Activated T-cell treated with anti-CD3 and anti-CD28 coated beads for 1 hour (primary cell): ENCODE measurements at places on chromosomes 1 and 21.

DNA sequence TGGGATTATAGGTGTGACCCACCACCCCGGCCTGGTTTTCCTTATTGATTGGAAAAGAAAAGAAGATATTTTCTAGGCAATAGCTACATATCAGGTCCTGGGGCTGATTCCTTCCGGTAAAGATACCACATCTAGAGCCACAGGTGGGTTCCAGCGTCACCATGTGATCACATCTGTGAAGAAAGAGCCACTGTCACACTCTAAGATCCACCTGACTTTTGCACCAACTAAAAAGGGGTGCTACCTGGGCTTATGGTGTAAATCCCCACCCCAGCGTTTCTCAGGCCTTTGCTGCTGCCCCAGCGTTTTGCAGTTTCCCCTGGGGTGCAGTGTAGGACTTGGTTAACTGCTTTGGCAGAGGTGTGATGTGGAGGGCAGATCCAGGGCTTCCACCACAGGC, 22.3 kb upstream of the PDE9A start:
- no peak for DNase-seq

DNA sequence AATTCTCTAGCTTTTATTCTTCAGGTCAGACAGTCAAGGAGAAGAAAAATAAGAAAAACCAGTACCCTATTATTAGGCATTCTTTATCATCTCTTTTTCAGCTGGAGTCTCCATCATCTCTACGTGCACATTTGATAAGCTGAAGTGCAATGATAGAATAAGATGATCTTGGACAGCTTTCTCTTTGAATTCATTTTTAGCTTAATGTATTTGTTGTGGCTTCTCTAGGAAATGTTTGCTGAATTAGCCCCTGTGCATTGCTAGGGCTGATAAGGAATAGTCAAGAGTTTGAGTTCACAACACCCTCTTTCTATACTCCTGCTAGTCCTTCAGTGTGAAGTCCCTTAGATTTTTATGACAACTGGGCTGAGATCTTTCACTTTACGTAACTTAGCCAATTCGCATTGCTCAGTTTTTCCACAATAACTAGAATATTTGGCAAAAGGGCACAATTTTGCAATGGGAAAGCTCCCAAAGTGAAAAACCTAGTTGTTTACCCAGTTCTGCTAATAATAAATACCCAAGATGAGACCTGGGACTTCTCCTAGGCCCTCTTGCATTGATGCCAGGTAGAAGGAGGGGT, 7.0 kb upstream of the KCNJ15 start:
- DNase-seq = no peak

GRCh38 chr1:54124472-54124871, 28.3 kb downstream of the CDCP2 start:
- DNase-seq = no peak

GRCh38 chr21:43814215-43815106, 25.1 kb downstream of the RRP1 start:
- DNase-seq = no peak

DNA sequence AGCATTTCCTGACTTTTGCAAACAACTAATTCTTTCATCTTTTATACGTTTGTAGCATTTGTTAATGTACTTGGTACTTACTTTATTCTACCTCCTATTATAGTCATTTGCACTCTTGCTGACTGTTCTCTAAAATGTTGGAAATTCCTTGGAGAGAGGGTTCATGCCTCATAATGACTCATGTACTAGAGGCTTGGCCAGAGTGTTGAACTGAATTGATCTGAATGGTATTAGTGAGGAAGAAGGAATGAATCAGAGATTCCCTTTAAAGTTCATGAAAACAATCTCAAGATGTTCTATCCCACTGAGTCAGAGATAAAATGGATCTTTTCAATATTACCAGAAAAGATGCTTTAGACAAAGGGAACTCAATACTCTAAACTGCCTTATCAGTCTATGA, 383.4 kb downstream of the SEC16B start:
- DNase-seq = no peak

DNA sequence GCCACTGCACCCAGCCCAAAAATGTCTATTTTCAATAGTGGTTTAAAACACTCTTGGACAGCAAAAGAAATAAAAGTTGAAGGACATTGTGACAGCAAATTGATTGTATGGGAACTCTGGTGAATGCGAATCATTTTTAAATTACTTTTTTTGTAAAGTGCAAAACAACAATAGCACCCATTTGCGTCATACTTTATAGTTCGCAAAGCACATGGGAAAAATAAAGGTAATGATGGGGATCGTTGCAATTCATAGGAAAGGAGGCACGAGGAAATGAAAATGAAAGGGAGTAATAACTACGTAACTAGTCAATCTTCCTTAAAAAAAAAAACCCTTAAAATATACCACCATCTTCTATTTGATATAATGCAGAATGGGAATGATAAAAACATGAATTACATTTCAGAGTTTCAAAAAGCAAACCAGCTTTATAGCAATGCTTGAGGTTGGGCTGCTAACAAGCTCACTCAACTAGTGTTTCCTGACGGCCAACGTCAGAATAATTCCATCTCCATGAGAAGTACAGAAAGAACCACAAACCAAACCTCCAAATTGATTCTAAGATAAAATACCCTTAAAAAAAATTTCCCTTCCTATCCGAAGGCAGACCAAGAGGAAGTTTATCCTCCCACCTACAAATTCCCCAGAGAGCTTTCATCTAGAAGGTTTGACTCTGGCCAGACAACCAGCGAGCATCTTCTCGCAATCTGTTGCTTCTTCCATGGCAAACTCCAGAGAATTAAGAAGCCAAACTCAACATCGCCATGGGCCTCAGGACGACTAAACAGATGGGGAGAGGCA, at the start of gene EDARADD:
Gene EDARADD, plus strand, starts transcription at position 606 of the 801 bp plus-strand sequence. Its CDS starts 159 bp downstream, at position 765.
- no peak for DNase-seq

DNA sequence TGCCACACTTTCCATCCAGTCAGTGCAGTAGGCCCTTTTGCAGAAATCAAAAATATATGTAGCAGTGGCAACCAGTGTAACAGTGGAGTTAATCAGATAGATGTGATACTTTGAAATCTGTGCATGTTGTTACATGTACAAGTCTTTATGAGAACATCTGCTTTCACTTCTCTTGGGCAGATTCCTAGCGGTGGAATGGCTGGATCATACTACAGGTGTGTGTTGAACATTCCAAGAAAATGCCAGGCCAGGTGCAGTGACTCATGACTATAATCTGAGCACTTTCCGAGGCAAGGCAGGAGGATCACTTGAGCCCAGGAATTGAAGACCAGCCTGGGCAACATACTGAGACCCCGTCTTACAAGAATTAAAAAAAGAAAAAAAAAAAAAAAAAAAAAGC, 55.3 kb downstream of the GNB1 start:
- DNase-seq = no peak

- DNase-seq = no peak
These were observed 956 bp upstream of the SCAF4 start for GRCh38 chr21:31732597-31733550.

GRCh38 chr1:191371626-191372025, 786.6 kb upstream of the RGS18 start:
- no peak for DNase-seq

GRCh38 chr1:208410409-208410808, 166.2 kb upstream of the PLXNA2 start:
- no peak for DNase-seq

DNA sequence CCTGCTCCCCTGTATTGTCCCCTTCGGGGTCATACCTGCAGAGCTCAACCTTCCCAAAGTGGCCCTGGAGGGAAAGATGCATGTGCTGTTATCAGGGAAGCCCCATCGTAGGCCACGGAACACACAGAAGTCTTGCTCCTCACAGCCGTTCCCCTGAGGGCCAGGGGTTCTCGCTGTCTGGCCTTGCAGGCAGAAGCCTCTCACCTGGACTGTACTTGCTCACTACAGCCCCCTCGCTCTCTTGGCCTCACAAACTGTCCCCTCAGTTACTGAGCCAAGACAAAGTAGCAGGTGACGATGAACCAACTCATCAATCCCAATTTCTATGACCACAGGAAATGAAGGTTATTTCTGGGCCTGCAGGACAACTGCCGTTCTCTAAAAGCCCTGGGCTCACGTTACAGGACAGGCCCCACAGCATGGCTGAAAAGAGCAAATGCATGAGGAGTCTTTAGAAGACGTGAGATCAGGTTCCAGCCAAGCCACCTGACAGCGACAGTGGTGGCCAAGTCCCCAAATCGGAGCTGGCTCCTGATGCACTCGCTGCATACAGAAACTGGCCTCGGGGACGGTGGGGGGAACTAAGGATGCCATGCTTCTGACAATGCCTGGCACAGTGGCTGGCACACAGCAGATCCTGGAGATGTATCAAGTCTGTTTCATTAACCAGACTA, 95.0 kb downstream of the RAVER2 start:
- no peak for DNase-seq

GRCh38 chr1:93822730-93823425, 56.1 kb downstream of the DNTTIP2 start:
- no peak for DNase-seq

DNA sequence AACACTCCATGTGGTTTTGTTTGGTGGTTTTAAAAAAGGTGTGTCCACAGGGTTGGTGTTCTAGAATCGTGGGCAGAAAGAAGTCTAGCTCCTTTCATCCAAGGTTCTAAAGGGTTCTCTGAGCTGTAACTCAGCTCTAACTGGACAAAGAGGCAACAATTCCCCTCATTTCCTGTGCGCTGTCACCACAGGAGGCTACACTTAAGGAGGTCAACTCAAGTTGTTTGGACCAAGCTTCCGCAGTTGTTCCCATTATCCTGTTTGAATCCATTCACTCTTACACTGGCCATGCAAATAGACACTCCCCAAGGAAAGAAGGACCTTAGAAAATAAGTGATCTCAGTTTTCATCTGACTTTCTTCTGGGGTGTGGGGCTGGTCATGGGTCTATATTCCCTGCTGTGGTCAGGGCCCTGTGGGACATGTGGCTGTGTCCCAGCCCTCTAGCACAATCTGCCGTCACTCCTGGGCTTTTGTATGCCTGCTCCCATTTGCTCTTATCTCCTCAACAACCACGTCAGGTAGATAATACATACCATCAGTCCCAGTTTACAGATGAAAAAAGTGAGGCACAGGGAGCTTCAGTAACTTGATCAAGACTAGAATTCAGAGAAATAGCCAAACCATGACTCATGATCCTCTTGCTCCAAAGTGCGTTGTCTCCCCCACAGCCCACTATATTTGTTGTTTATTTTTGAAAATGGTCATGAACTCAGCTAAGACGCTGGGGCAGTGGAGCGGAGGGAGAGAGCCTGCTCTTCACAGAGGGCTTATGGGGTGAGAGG, 103.6 kb downstream of the RHOU start:
- DNase-seq = no peak

DNA sequence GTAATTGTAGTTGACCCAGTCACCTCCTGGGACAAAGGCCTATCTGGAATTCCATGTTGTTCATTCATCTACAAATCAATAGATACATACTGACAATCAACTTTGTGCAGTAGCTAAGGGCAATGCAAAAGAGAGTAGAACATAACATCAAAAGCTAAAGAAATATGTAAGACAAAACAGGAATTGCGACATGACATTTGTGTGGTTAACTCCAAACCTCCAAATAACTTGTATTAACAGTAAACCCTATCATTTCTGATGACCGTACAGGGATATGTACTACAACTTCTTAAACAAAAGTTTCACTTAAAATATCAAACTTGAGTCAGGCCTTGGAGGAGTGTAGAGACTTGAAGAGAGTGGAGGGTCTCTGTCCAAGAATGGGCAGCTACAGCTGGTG, 317.6 kb downstream of the SPATA17 start:
- DNase-seq = no peak

DNA sequence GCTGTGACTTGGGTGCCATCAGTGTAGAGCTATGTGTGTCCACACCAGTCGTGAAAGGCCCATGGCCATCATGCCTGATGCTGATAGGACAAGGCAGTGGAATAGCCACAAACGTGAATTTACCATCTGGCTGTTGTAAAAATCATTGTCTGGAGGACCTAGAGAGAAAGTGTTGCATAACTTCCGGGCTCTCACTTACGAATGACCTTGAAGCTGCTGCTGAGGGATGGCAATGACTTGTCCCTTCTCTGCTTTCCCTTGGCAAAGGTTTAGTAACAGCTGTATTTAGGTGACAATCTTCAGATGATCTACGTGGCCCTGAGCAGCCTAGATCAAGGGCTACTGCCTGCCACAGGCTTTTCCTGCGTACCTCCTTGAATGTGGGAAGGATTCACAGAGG, 5.8 kb downstream of the ATP1B1 start:
- no peak for DNase-seq

GRCh38 chr1:210132582-210132981, 100.0 kb upstream of the SERTAD4 start:
- DNase-seq = no peak

GRCh38 chr21:44300262-44300959, 558 bp downstream of the PFKL start:
- DNase-seq = peak; percentile 52

DNA sequence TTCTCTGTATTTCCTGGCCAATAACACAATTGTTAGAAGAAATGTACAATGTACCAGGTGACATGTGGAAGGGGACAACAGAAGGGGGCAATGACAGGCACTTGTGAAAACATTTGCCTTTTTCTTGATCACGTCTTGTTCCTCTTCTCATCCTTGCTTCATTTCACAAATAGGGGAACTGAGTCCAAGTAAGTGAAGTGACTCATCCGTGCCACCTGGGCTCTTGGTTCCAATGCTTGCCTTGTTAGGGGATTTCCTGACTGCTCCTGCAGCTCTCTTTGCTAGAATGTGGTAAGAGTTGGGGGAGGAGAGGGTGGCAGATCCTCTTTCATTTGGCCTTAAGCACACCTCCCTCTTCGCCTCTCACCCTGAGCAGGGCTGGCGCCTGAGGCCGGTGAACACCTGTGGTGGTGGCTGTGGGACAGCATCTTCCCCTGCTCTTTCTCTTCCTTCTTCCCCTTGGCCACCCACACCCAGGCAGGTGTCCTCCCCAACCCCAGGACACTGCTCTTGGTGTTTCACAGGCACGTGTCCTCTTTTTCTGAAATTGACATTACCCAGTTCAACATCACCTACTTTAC, 2.2 kb upstream of the RHEX start:
- DNase-seq = peak; percentile 8

- peak; percentile 67 for DNase-seq
These were observed 165.3 kb downstream of the TOMM20 start for GRCh38 chr1:234963180-234963903.

DNA sequence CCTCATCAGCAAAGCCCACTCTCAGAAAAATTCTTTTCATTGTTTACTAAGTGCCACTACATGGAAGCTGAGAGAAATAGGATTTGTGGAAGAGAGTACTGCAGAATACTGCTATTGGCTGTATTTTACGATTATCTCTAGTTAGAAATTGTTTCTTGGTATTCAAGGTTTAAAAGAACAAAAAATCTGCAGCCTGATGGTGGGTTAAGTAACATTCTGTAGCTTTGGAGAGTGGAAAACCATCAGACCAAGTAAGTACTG, 27.3 kb downstream of the PTTG1IP start:
- no peak for DNase-seq

GRCh38 chr1:24002695-24003094, 22.6 kb upstream of the SRSF10 start:
- no peak for DNase-seq

GRCh38 chr1:76508871-76509270, 358.4 kb upstream of the ST6GALNAC5 start:
- no peak for DNase-seq

DNA sequence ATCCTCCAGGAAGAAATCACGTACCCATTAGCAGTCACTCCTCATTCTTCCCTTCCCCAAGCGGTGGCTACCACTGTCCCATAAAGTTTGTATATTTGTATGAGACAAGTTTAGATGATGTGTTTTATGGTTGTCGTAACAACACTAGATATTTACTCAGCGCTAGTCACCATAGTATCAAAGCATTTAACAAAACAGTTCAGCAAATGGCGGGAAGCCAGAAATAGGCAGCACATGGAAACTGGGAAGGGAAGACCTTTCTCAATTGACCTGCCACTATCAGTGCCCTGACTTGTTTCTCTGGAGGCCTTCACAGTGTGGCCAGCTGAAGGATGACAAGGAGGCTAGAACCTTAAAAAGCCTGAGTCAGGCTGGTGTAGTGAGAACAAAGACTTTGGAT, 31.1 kb downstream of the CNST start:
- no peak for DNase-seq
